NCI-H226 (cell line): ENCODE measurements at places on chromosomes 3 and 15.

DNA sequence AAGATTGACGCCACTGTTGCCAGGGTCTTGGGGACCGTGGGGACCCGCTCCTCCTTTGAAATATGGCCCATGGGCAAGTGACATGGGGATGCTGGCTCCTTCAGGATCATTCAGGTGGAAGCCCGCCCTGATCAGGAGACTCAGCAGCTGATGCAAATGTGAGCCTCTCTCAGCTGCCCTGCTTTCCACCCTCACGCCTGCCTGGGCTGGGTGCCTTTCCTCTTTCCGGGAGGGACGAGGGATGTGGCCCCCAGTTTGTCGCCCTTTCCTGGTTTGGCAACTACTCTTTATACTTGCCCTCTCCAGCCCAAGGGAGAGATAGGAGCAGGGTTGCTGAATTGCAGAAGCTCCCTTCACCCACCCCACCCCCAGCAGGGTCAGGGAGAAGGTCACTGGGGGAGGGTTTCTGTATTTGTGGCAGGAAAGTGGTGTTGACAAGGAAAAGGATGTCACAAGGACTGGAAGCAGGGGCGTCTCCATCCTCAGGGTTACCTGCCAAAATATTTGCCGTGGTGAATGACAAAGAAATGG, 21.8 kb downstream of the DNASE1L3 start:
- DNase-seq = no peak

- DNase-seq = no peak
Observed at GRCh38 chr3:16365491-16366128, 100.6 kb downstream of the OXNAD1 start.

DNA sequence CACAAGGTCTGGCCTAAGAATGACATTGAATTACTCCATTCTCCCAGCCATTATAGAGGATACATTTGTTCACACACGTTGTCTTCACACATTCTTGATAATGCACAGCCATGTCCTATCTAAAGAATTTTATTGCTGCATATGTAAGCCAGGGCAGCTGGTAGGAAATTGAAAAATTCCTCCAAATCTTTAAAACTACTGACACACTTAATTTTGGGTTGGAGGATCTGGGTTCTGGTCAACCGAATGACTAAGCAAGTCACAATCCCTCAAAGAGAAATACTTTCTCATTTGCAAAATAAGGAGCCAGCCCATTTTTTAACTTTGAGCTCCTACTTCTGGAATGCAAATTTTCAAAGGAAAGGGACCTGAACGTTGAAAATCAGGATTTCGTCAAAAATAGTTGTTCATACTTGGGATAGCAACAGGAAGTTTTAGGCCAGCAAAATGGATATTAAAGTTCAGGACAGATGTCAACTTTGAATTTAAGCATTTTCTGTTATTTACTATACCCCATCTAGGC, 638.3 kb downstream of the NTRK3 start:
- no peak for DNase-seq

DNA sequence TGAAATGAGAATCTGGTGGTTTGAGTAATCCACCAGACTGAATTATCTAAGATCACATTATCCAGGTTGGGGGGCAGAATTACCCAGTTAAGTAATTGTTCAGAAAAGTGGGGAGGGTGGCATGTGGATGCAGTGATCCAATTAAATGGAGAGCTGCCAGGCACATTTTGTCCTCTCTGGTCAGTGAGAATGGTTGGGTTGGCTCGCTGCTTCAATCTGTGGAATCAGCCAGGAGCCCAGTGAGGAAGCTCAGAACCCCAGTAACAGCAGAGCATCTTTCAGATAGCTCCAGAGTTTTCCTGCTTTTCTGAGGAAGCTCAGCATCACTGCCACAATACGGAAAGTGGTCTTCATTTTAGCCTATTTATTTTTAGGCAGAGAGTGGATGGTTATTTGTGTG, 6.4 kb upstream of the EXOG start:
- no peak for DNase-seq

DNA sequence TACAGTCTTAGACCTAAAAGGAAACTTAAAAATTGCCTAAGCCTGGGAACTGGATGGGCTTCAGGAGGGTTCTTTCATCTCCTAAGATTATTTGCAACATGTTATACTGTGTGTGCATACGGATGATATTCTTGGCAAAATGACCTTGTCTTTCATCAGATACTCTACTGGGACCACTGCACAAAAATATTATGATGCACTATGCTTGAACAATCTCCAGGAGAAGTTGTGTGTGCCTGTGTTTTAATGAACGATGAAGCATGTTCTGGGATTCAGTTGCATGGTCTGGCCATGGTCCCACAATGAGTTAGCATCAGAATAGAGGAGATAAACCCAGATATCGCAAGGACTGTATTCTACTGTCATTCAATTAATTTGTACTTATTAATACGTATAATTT, 68.7 kb downstream of the GAP43 start:
- DNase-seq = no peak

DNA sequence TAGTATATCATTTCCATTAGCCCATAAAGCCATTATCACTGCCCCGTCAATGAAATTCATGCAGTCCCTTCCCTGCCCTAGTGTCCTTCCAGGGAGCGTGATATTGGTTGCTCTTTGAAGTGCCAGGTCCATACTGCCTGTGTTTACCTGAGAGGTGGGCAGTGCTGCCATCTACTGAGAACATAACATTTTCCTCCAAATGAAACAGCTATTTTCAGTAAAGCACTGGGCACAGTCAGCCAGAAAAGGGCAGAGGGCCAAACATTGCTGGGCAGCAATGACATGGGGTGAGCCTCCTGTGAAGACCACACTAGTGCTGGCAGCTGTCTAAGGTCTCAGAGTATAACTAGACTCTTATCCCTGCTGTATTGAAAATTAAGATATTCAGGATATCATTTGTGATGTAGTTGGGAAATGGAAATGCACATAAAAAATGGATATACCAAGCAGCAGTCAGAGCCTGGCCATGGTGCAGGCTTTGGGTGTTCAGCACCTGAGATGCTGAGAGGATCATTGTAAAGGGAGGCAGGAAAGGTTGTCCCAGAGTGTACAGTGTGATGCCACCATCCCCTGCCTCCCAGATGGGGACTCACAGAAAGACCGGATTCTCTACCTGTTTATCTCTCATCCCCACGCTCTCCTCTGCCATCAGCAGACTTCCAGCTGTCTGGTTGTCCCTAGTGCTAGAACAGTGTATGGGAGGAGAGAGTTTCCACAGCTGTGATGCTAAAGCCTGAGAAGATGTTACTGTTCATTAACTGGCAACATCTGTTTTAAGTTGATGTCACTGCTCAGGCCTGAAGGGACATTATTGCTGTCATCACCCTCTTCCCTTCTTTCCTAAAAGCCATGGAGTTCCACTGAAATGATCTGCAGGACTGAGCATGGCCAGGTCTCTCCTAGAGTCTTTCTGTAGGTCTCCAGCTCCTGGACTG, 108.8 kb downstream of the ARNT2 start:
- DNase-seq = peak; percentile 64

GRCh38 chr3:13660042-13660874, 111.3 kb downstream of the FBLN2 start:
- DNase-seq = no peak

GRCh38 chr15:43920815-43921214, 94.0 kb downstream of the WDR76 start:
- no peak for DNase-seq

- DNase-seq = no peak
Observed at GRCh38 chr3:135246027-135246426, 451.0 kb downstream of the EPHB1 start.

DNA sequence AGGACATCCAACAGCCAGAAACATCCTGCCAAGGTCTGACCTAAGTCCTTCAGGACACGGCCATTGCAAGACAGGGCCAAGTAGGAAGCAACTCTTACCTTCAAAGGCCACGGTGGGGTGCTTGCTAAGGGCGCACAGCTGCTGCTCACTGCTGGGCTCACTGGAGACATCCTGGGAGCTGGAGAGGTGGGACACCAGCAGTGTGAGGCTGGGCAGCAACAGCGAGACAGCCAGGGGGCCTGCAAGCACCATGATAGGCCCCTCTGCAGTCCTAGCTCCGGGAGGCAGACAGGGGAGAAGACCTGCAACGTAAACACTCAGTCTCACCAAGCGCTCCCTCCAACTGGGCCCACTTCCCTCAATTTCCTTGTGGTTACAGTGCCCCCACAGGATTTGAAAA, 79.2 kb downstream of the SEMA5B start:
- no peak for DNase-seq

GRCh38 chr3:171116365-171116764, 89.8 kb upstream of the SLC2A2 start:
- no peak for DNase-seq

DNA sequence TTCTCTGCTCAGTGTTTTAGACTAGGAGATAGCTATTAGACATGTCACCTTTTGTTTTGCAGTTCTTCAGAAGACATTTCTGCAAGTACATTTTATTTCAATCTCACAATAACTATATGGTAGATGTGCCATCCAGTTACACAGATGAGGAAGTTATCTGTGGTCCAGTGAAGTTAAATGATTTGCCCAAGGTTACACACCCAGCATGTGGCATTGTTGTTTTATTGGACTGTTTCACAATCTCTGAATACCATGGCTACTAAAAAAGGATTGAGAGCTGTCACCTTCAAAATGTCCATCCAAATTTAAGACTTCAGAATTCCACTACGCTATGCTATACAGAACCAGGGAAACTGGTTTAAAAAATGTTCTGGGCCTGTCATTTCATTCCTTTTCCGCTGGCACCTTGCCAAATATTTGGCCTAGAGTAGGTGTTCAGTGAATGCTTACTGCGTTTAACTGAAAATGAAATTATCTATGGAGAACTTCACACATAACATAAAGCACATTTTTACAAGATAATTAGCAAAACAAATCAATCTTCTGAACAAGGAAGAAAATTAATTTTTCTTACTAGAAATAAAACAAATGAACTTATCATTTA, 20.2 kb downstream of the TM6SF1 start:
- no peak for DNase-seq

- no peak for DNase-seq
Observed at GRCh38 chr3:52871761-52872160, 25.6 kb downstream of the STIMATE start.

DNA sequence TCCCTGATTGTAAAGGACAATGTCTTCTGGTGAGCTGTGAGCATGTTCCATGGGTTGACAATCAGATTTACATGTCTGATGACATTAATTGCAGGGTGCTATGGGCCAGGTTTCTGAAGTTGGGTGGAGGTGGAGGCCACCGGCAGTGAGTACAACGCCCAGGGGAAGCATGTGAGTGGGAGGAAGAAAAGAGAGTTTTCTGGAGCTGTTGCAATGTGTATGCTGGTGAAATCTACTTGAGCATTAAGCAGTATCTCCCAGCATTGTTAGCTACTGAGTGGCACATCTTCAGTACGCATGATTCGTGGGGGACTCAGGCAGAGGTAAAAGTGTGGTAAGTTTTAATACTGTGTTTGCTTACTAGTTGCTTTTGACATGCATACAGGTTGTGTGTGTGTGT, 26.6 kb downstream of the TMEM45A start:
- DNase-seq = peak; percentile 84

DNA sequence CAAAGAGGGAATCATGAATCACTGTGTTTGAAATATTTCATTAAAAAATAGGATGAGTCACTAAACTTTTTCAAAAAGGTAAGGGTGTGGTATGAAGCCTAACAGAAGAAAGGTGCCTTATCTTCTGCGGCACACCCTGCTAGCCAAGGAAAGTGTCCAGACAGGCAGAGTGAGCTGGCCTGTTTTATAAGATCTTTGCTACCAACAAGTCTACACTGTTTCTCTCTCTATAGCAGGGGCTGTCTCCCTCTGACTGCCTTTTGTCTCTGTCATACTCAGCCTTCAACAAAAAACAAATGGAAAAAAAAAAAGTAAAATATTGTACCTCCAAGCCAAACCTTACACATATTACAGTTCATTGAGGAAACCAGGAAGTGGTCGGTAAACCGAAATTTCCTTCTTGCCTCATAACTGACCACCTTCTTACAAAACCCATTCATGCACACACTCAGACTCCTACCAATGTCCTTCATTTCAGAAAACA, 9.1 kb downstream of the ZDHHC3 start:
- DNase-seq = peak; percentile 14
